T-helper 9 cell (primary cell): ENCODE measurements at places on chromosomes 12 and 14.

GRCh38 chr12:59087077-59087673 is 166.9 kb upstream of the LRIG3 start:
- DNase-seq = no peak

DNA sequence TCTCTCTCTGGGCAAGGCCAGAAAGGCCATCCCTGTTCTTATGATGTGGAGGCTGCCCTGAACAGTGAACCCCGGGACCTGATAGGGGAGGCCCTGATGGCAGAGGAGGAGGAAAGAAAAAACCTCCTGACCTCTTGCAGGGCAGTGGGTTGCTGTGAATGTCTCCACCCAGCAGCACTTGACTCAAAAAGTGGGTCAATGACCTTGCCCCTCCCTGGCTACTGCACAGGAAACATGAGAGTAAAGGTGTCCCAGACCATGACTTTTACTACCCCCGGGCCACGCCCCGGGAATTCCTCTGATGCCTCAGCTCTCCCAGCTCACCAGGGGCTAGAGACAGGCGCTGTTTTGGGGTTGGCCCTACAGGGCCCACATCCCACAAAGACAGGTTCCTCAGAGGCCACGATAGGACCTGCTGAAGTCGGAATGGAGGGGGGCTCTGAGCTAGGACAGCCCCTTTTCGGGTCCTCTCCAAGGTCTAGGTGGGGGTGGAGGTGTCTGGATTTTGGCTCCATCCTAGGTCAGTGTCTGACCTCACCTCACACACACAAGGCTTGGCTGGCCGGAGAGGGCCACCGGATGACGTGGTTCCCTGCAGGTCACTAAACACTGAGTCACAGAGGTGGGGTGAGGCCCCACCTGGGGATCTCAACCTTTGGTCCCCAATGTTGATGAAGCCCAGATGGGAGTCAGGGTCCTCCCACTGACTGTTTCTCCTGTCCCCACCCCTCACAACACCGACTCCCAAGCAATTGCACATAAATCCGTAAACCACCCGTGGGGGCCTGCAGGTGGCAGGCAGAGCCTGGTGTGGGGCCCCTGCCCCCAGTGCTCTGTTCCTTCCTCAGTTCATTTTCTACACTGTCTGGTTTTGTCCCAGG is 1.6 kb downstream of the RHOF start:
- no peak for DNase-seq

- no peak for DNase-seq
Measured at GRCh38 chr14:55973285-55973800, 144.9 kb upstream of the PELI2 start.

DNA sequence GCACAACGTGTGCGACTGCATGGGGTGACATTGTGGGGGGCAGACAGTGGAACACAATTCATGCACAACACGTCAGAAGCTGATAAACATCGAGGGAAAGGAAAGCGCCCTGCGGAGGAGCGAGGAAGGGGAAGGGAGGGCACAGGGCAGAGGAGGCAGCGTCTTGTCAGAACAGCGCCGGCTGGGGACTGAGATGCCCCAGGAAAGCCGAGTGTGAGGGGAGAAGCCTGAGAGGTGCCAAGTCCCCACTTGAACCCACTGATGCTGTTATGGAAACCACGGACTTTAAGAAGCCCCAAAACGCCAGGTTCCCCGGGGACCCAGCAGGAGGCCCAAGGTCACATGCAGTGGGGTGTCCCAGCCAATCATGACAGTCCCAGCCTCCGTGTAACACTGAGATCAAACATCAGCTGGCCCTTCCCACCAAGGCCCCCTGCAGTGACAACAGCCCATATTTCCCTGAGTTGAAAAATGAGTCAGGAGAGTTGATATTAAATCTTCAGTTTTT is 70.0 kb downstream of the GALNT9 start:
- DNase-seq = no peak

DNA sequence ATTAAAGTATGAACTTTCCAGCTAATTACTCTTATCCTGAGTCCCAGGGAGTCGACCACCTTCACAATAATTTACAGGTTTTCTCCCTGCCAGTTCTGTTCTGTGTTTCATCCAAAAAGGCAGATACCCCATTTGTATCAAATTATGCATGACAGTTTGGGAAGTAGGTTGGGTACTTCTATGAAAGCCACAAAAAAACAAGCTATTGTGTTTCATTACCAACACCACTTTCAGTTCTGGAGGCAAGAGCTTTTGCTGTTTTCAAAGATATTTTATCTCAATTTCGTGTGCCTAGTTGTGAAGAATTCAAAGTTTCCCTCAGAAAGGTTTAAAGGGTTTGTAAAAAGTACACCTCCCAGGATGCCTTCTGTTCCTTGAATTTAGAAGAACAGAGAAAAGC is 557.4 kb downstream of the FLRT2 start:
- no peak for DNase-seq

DNA sequence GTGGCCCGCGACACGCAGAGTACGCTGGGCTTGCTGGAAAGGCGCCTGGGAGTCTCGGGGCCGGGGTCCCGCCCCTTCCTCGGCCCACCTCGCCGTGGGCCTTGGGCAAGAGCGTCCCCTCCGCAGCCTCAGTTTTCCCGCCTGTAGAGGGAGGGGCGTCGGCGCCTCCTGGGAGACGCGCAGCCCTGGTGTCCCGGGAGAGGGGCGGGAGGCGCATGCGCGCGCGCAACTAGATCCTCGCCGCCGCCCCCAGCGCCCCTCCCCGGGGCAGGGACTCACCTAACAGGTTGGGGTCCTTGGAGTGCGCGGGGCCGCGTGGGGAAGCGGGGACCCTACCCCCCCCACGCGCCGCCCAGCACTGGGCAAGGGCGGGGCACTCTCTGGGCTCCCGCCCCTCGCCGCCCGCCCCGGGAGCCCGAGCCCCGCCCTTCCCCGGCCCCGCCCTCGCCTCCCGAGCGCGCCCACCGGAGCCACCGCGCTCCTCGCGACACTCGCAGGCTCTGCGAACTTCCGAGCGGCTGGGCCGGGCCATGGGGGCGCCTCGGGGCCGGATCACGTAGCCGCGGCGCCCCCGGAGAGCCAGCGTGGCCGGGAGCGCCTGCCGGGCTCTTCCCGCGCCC is at the start of gene KIF26A:
Gene KIF26A, plus strand, starts transcription at position 490 of the 620 bp plus-strand sequence. CDS start 136 bp downstream, outside the sequence.
- no peak for DNase-seq

DNA sequence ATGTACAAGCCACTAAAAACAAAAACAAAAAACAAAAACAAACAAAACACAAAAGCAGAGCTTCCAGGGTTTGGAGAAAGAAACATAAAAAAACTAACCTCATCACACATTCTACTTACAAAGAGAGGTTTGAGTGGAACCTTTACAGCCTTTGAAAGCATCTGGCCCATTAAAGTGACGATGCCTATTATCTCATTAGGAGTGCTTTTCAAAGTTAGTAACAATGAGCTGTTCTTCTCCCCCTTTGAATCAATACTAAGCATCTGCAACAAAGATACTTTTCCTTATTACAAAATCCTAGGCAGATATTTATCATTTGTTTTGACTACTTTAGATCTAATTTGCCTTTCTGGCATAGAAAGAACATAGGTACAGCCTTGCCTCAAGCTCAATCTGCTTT is 217.3 kb downstream of the PPM1H start:
- DNase-seq = no peak

DNA sequence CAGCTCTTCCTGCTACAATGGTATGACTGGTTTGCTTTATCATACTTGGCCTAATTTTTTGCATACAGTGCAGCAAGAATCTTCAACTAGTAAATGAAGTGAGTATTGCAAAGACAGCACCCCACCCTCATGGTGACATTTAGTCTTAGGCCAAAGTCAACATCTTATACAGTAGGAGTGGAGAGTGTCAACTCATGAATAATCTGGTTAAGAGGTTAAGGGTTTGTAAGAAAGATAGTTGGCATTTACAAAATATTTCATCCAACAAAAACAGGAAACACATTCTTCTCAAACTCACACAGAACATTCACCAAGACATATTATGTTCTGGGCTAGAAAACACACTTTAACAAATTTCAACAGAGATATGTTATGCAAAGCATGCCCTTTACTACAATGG is 2.2 kb upstream of the OAS1 start:
- no peak for DNase-seq

DNA sequence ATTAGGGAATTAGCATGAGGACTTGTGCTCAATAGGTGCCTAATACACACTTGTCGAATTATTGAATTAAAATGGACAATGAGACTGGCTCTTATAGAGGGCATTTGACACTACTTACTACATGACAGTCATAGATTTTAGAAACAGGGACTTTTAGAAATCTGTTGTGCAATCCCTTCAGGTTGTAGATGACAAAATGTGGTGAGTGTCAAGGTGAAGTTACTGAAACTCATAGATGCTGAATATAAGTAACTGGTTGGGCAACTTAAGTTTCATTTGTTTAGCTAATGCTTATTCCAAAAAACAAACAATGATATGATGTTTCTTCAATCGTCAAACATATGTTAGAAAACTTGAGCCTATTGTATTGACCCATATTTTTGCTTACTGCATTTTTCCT is 12.9 kb upstream of the PEX5 start:
- DNase-seq = no peak

DNA sequence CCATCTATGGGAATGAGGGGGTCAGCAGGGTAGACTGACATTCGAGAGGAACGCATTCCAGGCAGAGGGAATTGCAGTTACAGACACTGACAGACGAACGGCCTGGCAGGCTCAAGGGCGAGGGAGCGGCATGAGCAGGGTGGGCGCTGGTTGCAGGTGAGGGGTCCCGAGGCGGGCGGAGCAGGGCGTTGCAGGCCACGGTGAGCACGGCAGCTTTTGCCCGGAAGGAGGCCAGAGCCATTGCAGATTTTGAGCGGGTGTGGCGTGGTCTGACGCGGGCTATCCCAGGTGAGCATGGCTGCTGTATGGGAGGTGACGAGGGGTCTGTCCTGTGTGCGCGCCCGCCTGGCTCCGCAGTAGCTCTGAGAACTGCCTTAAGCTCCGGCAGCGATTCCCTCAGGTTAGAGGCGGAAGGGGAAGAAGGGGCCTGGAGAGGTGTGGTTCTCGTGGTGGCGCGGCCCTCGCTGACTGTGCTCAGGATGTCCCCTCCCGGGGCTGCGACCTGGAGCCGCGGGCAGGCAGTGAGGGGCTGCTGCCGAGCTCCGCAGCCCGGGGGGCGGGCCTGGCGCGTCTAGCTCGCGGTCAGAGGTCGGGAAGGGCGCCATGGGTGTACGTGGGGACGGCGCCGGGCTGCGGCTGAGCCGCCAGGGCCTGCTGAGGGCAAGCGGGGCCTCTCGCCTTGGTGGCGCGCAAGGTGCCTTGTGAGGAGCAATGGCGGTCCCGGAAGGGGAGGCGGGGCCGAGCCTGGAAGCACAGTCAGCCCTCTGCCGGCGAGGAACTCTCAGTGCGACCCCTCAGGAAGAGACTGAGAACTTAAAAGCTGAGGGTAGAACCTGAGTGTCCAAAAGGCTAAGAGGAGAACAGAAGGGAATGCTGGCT is 177.1 kb downstream of the CACNA1C start:
- DNase-seq = no peak

DNA sequence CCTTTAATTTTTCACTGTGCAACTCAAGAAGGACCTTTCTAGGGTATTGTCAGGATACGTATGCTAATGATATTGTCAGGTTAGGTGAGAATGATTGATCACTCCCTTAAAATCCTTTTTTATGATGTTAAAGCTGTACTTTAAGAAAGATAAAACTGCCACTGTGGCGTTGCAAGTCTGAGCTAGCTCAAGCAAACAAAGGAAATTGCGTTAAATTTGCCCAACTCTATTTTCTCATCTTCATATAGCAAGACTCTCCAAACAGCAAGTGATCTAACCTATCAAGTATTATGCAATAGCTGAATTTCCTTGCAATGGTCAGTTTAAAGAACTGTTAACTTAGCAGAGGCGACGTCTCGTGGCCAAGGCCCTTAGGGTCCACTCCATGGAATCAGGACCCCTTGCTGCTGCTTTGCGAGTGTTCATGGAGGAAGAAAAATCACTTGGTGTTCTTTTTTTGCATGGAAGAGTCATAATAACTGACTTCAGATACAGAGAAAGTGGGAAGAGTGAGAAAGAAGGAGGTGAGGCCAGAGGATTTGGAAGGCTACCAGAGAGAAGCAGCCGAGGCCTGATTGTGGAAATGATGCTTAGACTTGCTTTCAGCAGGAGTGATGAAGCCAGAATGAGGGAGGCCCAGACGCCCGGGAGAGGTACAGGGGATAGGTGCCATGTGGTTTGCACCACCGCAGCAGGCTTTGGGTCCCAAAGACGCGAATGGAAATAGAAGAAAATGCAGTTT is 2.5 kb downstream of the TRAF3 start:
- no peak for DNase-seq

- DNase-seq = no peak
Measured at GRCh38 chr12:81147292-81147919, 69.5 kb downstream of the ACSS3 start.

DNA sequence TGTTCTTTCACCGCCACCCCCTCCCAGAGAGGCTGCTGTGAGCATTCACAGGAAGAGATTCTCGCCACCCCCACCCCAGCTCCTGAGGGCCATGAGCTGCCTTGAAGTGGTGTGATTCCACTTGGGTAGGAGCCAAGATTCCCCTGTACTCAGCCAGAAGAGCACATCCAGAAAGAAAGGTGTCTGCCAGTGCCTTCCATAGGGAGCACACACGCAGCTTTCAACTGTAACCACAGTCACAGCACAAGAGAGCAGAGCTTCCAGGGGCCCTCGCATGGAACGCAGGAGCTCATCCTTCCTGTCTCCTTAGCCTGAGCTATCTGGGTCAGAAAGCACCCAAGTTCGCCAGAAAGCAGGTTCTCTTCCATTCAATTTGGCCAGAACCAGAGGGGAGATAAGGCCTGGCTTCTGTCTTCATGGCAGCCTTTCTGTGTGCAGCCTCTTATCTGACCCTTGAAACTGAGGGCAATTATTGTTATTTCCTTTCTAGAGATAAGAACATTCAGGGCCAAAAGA is 66.6 kb upstream of the SCN8A start:
- DNase-seq = no peak

- no peak for DNase-seq
Measured at GRCh38 chr12:76680940-76681339, 83.0 kb upstream of the ZDHHC17 start.

DNA sequence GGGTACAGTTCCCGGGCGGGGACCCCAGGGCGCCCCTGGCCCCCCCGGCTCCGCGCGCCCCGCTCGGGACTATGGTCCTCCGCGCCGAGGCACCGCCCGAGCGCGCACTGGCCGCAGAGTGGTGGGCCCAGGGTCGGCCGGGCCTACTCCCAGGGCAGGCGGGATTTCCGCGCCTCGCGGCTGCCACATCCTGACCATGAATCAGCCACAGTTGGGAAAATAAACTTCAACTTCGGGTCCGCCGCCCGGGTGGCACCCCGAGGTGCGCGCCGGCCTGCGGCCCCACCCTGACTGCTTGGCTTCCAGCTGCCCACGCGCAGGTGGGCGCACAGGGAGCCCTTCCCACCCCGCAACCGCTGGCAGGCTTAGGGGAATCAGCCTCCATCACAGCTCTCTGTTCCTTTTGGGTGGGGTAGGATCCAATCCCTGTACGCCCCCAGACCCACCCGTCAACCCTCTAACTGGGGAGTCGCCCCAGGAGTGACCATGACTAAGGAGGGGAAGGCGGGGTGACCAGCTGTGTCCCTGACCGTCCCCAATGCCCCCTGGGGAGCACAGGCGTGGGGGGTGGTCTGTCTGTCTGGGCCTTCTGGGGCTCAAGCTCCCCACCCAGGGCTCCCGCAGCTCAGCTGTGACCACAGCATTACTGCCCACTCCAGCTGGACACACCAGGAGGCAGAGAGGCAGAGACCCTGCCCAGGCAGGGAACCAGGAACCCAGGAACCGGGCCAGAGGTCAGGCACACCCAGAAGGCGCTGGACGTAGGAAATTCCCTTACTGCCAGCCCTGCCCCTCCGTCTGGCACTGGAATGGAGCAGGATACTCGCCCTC is 678 bp downstream of the INF2 start:
- no peak for DNase-seq
